HT-29 (cell line): ENCODE measurements at places on chromosomes 2 and 18. TPM values are rescaled to one million over a fixed set of nuclear protein-coding genes. Genes with fewer than 3 reads are reported as not detected.

LRRTM1 gene
- not detected in 2 replicates for total RNA-seq

NTSR2 gene
- not detected in 2 replicates for total RNA-seq

DNA sequence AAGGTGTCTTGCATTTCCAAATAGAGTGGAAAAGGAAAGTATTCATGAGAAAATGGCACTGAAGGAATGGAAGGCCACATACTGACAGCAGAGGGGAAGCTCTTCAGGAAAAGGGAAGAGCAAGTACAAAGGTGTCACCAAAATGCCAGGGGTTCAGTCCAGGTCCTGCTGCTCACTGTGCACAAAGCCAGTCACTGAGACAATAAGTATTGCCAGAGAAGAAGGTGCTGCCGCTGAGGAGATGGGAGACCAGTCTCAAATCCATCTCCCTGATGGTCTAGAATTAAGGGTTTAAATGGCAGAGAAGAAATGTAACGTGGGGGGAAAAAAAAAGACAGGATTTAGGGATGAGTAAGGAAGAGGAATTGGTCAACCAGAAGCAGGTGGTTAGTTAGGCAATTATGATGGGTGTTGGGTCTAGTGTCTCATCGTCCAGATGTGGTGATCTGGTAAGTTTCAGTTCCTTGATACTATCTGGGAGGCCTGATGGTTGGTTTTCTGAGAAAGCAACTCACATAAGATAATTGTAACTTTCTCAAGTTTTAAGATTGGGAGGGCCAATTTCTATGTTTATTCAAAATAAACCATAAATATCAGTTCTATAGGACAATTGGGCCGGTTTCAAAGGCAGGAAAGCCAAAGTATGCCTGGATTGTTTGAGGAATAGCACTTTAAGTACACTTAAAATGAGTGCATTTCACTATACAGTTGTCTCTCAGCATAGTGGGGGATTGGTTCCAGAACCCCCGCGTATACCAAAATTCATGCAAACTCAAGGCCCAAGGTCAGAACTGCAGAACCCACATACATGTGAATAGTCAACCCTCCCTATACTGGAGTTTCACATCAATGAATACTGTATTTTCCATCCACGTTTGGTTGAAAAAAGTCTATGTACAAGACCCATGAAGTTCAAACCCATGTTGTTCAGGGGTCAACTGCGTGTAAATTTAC is 109.1 kb upstream of the DNAJC10 start:
- no peak for DNase-seq

GRCh38 chr2:21821672-21822227 is 698.0 kb downstream of the TDRD15 start:
- no peak for DNase-seq

DNA sequence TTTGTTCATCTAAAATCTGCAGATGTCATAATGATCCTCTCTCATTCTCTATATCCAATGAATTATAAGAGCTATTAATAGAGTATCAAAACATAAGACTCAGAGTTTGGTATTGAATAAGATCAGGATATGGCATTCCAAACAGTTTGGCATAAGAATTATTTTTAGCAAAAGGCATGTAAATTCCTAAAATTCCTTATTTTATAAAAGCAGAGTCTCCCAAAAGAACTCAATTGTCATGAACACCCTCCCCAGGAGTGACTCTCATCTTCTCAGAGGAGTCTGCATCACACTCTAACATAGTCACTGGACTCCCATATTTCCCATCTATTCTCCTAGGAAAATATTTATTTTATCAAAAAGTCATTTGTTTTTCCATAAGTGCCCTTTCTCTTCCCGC is 1710.2 kb upstream of the SLC39A10 start:
- no peak for DNase-seq

DNA sequence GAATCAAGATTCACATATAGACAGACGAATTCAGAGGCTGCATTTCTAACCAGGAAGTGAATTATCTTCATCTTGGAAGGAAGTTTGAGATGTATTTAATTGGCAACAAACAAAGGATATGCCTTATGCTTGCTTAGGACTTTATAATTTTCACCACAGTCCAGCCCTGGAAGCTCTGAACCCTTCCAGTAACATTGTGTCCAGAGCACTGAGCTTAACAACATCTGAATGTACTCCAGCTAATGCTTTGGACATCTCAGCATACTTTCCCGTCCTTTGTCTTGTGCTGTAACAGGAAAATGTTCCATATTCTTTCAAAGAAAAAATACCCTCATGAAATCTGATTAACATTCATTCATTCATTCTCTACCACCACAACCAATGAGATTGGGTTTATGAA is 136.3 kb upstream of the SPATS2L start:
- no peak for DNase-seq

DNA sequence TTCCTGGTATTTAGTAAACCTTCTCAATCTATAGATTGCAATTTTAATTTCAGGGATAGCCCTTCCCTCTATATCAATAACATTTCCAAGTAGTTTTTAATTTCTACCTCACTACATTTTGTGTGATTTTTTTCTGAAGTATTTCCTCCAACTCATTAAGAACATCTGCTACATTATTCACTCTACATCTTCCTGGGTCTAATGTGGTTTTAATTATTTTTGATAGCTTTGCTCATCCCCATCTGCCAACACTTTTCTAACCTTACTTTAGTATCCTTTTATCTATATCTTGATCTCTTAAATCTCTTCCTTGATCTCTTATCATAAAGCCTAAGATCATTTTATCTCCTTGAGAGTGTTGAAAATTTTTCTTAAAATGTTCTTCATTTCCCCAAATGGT is 278.3 kb upstream of the CYP26B1 start:
- DNase-seq, result no peak
